Glutamatergic neuron (in vitro differentiated cells): ENCODE measurements at places on chromosomes 7 and 10. TPM values are rescaled to one million over a fixed set of nuclear protein-coding genes. Genes with fewer than 3 reads are reported as not detected.

INSYN2A gene
- total RNA-seq: 1.7 TPM

CDHR1 gene
- total RNA-seq: 6.1 TPM

CACNB2 gene
- total RNA-seq: 3.2 TPM

SYT15 gene
- 2.5 TPM for total RNA-seq

TNRC18 gene
- total RNA-seq: 54.6 TPM

NAT16 gene
- total RNA-seq: 2.4 TPM

NKX1-2 gene
- total RNA-seq: 0.59 TPM

SUGCT gene
- total RNA-seq: 1.2 TPM

EBLN1 gene
- not detected for total RNA-seq

TMEM213 gene
- total RNA-seq: not detected

CLRN3 gene
- total RNA-seq: not detected

CFAP69 gene
- 0.71 TPM for total RNA-seq

GBF1 gene
- 71.6 TPM for total RNA-seq
